ENCODE measurements at places on chromosomes 4 and X. TPM values are rescaled to one million over a fixed set of nuclear protein-coding genes. Genes with fewer than 3 reads are reported as not detected.

The UGT8 gene
- not detected for total RNA-seq

GRCh38 chr4:111070390-111070789, 447.5 kb upstream of the PITX2 start:
- DNase-seq = no peak

GRCh38 chr4:87500092-87500462, 29.1 kb downstream of the SPARCL1 start:
- DNase-seq = no peak

GRCh38 chr4:4735136-4735750, 124.2 kb upstream of the MSX1 start:
- no peak for DNase-seq

The CEP135 gene
- 9.4 TPM for total RNA-seq

- no peak for DNase-seq
These were observed 210.6 kb downstream of the COL25A1 start for GRCh38 chr4:109091727-109092409.

DNA sequence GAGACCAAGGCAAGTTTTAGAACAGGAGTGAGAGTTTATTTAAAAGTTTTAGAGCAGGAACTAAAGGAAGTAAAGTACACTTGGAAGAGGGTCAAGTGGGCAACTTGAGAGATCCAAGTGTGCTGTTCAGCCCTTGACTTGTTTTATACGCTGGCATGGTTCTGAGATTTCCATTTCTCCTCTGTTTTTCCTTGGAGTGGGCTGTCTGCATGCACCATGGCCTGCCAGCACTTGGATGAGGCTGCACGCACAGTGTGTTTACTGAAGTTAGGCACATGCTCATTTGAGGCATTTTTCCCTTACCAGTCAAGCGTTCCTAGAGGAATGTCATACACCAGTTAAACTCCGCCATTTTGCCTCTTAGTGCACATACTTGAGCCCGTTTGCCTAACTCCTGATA, 8.7 kb upstream of the ZNF674 start:
- DNase-seq = no peak

The GC gene
- not detected for total RNA-seq

DNA sequence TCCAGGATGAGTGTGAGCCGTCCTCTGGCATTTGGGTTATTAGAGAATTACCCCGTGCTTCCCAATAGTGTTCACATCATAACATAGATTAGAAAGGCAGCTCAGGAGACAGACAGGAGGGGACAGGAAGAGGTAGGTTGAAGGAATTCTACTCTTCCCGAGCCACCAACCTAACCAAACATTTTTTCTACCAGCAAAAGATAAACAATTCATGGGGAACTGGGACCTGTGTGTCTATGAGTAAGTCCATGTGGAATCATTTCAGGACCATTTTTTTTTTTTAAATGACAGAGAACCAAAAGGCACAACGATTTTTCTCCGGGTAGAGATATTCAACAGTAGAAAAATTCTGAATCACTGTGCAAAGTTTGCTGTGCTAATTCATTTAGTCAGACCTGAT, 174.2 kb upstream of the ETNPPL start:
- no peak for DNase-seq

The GIMD1 gene
- total RNA-seq = not detected

DNA sequence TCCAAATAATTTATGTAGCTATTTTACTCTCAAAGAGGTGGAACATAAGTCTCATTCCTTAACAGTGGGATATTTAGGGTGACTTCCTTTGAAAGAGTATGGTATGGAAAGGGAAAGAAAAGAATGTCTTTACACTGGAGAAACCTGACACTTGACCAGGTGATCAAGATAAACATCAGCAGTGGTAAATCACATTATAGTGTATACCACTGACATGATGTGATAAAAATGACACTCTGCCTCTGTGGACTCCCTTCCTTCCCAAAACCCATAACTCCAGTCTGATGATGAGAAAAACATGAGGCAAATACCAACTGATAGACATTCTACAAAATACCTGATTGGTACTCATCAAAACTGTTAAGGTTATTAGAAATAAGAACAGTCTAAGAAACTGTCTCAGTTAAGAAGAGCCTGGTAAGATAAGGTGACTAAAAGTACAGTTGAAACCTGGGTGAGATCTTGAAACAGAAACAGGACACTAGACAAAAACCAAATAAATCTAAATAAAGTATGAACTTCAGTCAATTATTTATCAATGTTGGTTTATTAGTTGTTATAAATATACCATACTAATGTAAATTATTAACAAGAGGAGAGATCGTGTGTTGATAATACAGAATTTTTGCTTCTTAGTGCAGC, 144.2 kb upstream of the PCDH18 start:
- DNase-seq = no peak

The AR gene
- total RNA-seq = 3.3 TPM

DNA sequence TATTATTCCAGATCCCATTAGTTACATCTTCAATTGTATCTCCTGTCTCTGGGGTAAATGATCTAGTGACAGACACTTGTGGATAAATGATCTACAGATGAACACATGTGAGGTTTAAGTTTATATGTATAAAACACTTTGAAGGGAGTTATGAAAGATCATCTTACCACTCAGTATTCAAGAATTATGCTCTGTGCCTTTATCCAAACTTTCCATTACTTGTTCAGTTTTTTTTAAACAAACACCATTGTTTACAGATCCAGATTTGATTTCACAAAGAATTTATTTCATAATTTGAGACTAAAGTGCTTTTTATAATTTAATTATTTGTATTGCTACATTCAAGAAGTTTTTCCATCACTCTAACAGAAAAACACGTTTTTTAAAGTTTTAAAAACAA, 142.5 kb downstream of the HHIP start:
- no peak for DNase-seq

- no peak for DNase-seq
These were observed 44.7 kb downstream of the GALNT7 start for GRCh38 chr4:173213296-173213695.

The CPEB2 gene
- 38.7 TPM for total RNA-seq

DNA sequence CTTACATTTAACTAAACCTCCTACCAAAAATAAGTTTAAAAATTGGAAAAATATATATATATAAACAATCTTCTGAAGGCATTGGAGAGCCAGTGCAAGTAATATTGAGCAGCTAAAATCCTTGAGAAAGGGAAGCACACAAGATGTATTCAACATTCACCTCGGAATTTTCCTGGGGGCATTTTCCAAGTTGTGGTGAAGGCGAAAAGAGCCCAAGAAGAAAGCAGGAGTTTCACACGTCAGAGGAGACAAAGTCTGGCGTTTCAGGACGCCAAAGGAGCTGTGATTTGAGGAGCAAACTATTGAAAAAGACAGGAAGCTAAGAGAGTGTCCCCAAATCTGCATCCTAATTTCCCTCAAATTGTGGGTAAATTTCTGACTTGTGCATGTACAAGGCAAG, 9.1 kb upstream of the GASK1B start:
- DNase-seq = no peak

GRCh38 chr4:24382381-24382780, 202.0 kb downstream of the DHX15 start:
- no peak for DNase-seq

The ENAM gene
- total RNA-seq = not detected

DNA sequence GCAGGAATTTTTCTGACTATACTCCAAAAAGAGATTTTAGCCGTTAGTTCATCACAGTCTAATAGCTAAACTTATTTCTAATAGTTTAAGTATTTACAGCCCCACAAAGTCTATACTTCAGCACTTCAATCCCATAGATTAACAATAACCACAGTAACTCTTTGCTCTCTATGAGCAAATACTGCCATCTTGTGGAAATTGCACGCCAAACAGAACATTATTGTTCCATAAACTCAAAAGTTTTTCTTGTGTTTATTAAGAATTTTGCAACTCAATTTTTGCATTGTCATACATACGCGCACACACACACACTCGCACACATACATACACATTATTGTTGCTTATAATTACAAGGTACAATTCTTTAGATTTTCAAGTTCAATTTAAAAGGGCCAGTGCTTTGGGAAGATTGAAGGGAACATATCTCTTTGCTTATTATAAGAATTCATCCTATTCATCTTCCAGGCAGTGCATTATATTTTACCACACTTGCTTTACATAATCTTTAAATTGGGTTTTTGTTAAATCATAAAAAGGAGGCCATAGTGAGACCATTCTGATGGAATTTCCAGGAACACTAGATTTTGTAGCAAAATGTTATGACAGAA, 63.8 kb upstream of the ATOH1 start:
- no peak for DNase-seq

GRCh38 chr4:9845791-9846493, 64.5 kb downstream of the DRD5 start:
- DNase-seq = no peak

The TMPRSS11F gene
- not detected for total RNA-seq

DNA sequence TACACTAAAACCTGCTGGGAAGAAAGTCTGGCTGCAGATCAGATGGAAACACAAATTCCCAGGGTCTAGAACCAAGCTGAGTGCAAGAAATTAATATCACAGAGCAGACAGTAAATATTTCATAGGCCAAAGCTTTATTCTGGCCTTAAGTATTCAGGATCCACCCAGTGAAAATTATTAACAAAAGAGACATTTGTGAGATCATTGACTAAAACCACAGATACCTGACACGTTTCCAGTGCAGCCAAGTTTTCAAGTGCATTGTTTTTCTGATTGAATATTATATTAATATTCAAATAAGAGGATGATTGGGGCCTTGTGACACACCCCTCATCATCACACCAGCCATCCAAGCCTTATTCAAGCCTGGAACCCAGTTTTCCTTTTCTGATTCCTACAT, 10.3 kb downstream of the ELOVL6 start:
- DNase-seq = no peak

DNA sequence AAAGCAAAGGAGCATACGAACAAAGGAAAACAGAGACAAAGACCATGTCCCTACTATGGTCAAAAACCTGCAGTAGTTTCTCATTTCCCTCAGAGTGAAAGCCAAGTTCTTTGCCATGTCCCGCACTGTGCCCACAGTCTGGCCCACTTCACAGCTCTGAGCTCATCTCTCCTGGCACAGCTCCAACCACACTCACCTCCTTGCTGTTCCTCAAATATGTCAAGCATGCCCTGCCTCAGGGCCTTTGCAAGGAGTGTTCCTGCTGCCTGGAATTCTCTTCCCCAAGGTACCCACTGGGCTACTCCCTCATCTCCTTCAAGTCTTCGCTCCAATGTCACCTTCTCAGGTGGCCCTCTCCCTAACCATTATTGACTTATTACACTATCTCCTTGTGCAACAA, 72.1 kb downstream of the COX18 start:
- DNase-seq = no peak

DNA sequence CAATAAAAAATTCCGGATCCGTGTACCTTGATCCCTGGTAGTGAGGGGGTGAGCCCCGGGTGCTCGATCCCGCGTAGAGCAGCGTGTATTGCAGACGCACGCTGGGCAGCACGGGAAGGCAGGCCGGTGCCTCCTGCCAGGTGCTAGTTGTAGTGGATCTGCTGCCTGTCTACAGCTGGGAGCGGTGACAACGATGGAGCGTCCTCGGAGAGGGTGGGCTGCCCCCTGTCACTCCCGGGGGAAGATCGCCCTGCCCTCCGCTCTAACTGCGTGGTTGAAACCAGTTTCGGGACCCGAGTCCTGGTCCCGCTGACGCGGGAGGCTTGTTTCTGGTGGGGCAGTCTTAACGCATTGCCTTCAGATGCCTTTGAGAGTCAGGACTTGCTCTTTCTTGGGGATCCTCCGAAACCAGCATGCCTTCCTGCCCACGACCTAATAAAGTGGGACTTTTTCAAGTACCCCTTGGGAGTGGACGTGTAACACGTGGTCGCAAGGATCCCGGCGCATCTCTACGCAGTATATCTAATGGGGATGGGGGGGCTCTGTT, 2.7 kb upstream of the NKX6-1 start:
- DNase-seq = no peak

- no peak for DNase-seq
These were observed 69.2 kb downstream of the HADH start for GRCh38 chr4:108058685-108059440.

The MAGEB1 gene
- not detected for total RNA-seq

DNA sequence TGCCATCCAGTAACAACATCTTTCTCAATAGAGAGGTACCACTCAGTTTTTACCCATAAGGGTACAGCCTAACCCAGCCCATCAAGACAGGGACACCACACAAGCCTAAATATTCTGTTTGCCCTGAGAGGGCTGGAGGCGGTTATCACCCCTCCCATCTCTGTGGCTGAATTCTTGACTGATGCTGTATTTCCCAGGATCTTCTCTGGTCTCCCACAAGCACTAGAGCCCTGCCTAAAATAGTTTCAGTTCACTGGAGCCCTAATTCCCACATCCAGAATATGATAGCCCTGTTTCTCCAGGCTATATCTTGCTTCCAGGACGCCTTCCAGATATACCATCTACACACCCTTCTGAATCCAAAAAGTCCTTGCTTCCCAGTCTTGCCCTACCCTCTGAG, 91.6 kb upstream of the NMU start:
- no peak for DNase-seq

The CSN1S1 gene
- total RNA-seq = not detected

The UGT2B10 gene
- total RNA-seq = not detected

The PABPC1L2A gene
- not detected for total RNA-seq

DNA sequence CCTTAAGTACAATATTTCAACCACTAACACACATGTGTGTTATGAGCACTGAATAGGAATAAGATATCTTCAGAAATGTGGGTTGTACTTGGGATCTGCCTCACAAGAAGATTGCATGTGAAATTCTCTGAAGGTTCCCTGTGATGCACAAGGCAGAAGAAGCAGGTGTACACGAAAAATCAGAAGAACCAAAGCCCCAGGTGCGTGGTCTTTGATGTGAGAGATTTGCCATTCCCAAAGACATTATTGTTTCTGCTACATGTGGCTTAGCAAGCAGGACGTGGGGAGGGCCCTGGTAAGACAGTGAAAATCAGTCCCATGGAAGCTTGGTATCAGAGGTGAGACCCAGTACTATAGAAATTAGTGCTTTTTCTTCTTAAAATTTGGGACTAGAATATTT, 13.0 kb upstream of the SPRY1 start:
- no peak for DNase-seq

DNA sequence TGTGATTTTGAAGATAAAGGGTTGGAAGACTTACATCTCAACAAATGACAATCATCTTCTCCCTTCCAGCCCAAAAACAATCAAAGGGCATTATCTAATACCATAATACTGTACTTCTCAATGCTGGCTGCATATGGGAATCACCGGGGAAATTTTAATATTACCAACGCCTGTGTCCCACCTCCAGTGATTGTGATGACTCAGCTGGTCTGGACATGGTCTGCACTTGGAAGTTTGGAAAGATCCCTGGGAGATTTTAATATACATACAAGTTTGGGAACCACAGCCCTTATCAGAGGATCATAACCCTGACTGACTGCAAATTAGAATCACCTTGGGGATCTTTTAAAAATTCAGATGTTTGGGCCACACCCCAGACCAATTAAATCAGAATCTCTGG, 29.9 kb downstream of the ARL13A start:
- no peak for DNase-seq
